ENCODE measurements at places on chromosomes 7 and 10.

DNA sequence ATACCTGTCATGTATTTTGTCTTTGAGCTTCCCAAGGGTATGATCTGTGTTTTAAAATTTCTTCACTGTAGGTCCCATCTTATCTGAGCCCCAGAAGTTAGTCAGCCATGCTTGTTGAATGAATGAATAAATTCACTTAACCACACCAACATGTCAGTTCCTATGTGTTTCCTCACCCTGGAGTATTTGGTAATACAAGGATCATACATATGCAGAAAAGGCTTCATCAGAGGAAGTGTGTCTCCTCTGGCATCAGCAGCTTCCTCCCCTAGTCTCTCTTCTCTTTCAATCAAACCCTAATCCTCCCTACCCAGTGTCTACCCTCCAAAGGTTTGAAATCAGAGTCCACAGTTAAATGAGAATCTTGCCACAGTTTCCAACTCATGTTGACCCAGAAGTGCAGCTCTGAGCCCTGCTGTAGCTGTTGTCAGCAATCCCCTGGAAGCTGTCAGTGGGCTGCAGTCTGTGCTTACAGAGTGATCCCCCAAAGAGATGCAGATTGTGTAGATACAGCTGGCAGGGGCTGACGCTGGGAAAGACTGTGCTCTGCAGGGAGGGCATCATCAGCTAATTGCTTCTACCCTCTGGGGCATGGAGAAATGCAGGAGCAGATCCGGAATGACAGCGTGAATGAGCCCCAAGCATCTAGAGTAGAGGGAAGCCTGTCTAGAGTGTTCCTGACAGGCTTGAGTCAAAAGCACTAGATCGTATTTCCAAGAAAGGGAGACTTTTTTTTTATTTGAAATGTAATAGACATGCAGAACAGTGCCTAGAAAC lies 105.0 kb upstream of the WDR11 start:
- DNase-seq = no peak

DNA sequence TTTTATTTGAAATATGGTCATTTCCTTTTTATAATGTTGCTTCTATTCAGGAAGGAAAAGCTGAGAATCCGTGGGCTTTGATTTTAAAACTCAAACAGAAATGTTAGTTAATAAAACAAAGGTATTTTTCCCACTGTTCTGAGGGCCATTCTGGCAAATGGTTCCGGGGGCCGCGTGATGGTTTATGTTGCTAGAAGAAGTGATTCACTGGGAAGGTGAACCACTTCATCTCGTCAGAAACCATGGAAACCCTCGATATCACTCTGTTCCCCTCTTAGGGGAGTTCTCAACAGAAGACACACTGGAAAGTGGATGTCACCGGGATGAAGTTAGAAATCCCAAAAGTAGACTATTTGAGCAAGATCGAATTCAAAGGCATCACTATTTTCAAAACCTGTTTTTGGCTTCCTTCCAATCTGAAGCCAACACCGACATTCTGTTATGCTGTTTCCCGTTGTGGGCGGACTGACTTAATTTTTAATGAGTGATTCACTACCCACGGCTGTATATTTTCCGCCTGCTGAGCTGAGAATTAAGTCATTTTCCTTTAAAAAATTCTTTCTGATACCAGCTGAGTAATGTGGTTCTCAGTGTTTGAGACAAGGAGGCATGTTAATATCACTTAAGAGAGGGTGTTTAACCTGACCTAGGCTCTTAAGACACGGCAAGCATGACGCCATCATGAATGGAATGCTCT lies 84.1 kb downstream of the PTPRE start:
- no peak for DNase-seq

GRCh38 chr7:131331806-131332205 lies 4.1 kb downstream of the MKLN1 start:
- no peak for DNase-seq

DNA sequence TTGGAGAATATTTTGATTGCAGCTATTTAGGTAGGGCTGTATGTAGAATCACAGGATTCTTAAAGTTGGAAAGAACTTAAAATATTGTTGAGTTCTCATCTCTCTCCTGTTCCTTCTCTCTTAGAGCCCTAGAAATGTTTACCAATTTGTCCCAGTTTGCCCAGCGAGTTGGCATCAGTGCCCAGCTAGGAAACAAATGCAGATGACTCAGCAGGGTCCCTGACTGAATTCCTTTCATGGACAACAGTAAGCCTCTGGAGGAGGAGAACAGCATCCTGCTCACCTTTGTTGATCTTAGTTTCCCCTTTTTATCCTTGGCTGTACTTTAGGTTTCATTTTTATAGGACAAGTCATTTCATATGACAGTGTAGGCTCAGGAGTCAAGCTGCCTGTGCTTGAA lies 89.3 kb downstream of the SEC23IP start:
- DNase-seq = no peak

- no peak for DNase-seq
Measured at GRCh38 chr10:102744374-102745051, 765 bp downstream of the WBP1L start.

- DNase-seq = no peak
Measured at GRCh38 chr7:86928308-86928707, 131.1 kb downstream of the ELAPOR2 start.

- DNase-seq = no peak
Measured at GRCh38 chr7:14507617-14508016, 394.9 kb downstream of the DGKB start.

DNA sequence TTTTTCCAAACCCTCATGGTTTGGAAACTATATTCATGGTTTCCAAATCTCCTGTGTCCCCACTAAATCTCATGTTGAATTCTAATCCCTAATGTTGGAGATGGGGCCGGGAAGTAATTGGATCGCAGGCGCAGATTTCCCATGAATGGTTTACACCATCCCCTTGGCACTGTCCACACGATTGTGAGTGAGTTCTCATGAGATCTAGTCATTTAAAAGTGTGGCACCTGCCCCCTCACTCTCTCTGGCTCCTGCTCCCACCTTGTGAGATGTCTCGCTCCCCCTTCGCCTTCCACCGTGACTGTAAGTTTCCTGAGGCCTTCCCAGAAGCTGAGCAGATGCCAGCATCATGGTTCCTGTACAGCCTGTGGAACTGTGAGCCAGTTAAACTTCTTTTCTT lies 3.3 kb upstream of the MTPAP start:
- DNase-seq = no peak

DNA sequence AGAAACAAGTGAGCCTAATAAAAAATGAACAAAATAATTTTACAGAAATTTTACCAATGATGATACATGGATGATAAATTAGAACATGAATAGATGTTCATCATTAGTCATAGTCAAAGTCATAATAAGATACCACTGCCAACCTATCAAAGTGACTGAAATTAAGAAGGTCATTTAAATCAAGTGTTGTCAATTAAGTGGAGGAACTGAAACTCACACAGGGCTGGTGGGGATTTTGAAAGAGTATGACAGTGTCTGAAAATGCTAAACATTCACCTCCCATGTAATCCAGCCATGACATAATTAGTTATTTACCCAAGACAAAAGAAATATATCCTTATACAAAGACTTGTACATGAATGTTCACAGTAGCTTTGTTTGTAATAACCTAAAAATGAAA lies 57.1 kb upstream of the DYNC1I1 start:
- no peak for DNase-seq

DNA sequence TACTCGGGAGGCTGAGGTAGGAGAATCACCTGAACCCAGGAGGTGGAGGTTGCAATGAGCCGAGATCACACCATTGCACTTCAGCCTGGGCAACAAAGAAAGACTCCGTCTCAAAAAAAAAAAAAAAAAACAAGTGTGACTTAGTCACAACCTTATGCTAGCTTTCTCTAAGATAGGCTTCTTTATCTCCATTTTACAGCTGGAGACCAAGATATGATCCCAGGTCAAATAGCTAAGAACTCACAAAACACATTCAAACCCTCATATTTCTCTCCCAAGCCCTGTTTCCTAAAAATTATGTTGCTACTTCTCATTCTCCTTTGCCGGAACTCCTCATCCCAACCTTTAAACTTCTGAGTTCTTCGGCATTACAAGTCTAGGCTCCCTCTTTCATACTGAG lies 13.0 kb upstream of the DHTKD1 start:
- no peak for DNase-seq

- DNase-seq = no peak
Measured at GRCh38 chr7:151899513-151900360, 22.8 kb upstream of the PRKAG2 start.

DNA sequence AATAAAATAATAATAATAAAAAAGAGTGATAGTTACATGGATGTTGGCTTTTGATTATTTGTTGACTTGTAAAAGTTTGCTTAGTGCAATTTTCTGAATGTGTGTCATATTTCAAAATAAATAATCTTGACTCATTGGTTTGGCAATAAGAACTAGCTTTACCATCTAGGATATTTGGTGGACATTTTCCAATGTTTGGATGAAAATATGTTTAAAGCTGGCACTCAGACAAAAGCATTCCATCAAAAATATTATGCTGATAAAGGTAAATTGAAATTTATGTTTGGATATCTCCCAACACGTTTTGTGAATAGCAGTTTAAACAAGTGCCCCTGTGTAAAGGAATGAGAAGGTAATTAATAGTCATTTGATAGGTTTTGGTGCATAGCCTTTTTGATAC lies 62.5 kb upstream of the KCNMA1 start:
- no peak for DNase-seq

DNA sequence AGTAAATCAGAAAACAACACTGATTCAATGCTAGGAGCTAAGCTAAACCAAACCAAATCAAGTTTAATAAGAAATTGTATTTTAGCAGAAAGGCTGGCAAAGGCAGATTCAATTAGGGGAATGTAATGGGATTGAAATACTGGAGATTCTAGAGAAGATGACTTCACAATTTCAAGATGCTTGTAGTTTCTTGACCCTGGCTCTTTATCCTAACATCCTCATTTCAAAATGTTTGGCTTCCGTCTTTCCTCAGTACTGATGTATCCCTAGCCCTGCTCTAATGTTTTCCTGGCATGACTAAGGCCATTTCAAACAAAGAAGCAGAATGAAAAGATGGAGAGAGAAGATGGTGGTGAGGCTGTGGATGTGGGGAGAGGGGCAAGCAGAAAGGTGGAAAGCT lies 2.7 kb upstream of the JCAD start:
- DNase-seq = no peak

DNA sequence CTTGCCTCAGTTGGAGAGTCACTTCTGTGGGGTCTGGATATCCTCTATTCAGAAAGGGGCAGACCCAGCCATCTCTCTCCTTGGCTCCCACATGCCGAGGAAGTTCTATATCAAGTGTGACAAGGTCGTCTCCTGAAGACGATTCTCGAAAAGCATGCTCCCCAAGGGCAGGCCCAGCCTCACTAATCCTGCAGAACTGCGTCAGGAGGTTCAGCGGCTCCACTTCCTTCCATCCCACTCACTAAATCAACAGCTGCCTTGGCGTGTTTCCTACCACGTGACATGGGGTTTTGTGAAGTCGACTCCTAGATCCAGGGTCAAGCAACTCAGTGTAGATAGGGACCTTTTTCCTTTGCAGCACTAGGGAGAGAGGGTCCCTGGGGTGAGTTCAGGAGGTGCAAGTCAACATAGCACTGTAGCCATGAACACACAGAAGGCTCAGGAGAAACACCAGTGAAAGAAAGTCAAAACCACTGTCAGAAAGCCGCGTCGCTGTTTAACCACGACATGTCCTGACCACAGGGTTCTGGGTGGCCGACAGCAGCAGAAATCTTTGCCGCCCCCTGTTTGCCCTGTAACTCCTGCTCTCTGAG lies 156.4 kb downstream of the PRPF18 start:
- no peak for DNase-seq

- no peak for DNase-seq
Measured at GRCh38 chr10:10942441-10942840, 75.2 kb upstream of the CELF2 start.

DNA sequence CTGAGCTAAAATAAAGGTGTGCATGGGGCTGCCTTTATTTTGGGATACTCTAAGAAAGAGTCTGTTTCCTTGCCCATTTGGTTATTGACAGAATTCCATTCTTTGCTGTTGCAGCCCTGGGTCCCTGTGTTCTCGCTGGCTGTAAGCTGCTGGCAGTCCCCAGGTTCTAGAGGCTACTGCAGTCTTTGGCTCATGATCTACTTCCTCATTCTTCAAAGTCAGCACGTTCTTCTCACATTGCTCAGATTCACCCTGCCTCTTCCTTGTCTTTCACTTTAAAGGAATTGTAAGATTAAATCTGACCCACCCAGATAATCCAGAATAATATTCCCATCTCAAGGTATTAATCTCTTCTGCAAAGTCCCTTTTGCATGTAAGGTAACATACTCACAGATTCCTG lies 620.3 kb downstream of the CCSER2 start:
- DNase-seq = no peak

All from GM19239 (cell line).